NCI-H187 (cell line): ENCODE measurements at places on chromosomes 3 and 15.

DNA sequence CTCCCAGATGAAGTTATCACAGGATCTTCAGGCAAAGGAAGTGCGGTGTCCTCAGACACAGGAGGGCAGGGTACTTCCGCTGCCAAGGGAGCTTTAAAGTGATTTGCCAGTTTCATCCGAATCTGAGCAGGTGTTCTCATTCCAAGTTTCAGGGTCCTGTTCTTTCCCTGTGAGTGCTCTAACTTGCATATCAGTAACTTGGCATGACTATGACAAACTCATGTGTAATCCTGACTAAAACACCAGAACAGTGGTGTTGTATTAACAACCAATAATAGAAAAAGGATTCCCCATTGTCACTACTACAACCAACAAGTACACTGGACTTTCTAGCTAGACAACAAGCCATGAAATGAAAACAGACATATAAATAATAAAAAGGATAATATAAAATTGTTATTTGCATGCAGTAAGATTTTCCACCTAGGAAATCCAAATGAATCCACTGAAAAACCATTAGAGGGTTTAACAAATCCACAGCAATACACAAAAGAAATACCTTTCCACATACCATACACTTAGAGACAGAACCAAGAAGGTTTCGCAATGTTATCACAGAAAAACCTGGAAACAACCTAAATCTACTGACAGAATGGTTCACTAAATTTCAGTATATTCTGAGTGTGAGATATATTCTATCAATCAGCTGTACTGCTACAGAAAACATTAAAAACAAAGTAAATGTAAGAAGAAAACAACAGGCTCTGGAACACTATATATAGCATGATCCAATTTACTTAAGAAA, 40.9 kb upstream of the RPL35A start:
- DNase-seq, result no peak

- DNase-seq, result no peak
Observed at GRCh38 chr3:16239780-16240179, 25.0 kb downstream of the DPH3 start.

GRCh38 chr3:26118165-26118564, 328.3 kb downstream of the OXSM start:
- no peak for DNase-seq

- no peak for DNase-seq
Observed at GRCh38 chr15:43081283-43081682, 24.6 kb downstream of the UBR1 start.

GRCh38 chr15:62927196-62927595, 115.4 kb upstream of the TPM1 start:
- DNase-seq, result no peak

GRCh38 chr3:86990734-86991481, at the start of gene VGLL3:
TSS of gene VGLL3 (minus strand) at chr3:86991149. CDS start at chr3:86990743, 406 bp downstream.
- DNase-seq, result no peak

- DNase-seq, result no peak
Observed at GRCh38 chr15:63908991-63909390, 75.2 kb upstream of the HERC1 start.

DNA sequence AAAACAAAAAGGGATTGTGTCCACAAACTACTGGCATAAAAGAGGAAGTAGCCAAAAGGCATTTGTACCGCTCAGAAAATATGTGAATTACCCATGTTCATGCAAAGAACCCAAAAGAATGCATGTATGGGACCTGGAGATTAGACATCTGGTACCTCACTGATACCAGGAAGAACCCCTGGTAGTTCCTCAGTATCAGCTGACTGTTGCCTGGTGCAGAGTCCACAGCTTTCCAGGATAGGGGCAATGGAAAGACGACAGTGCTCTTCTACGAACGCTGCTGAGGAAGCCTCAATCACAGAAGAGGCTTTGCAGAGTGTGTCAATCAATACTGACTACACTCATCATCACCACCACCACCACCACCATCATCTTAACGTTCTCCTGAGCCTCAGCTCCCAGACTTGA, 63.3 kb downstream of the ATP8B4 start:
- DNase-seq, result no peak

DNA sequence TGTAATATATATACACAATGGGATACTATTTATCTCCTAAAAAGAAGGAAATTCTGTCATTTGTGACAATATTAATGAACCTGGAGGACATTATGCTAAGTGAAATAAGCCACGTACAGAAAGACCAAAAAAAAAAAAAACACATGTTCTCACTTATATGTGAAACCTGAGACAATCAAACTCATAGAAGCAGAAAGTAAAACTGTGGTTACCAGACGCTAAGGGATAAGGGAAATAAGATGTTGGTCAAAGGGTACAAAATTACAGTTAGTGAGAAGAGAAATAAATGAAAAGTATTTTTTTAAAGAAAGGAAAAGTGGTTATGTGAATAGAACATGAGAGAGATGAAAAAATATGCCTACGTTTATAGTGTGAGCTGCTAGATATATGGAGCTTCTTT, 101.1 kb downstream of the CPNE4 start:
- no peak for DNase-seq

DNA sequence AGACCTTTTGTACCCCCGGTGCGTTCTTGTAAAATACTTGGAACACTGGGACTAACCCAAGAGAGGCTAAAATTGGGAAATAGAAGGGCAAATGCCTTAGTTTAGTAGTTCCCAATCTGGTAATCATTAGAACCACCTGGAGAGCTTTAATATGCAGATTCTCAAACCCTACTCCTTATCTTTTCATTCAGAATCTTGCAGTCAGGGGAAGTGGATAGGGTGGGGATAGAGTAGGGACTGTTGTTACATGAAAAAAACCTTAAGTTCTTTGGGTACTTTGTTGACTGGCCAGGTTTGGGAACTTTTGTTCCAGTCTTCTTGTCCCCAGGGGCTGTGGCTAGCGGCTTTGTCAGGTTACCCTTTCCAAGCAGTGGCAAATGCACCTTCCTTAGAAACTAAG, 15.9 kb downstream of the MAPKBP1 start:
- DNase-seq, result no peak
